ENCODE measurements at places on chromosomes 4 and X.

- no peak overlapping the region for H3K27ac ChIP-seq
- no peak for DNase-seq
- no peaks in the 10 kb centered on the region for H3K4me1 ChIP-seq
- H3K4me3 ChIP-seq = no peak overlapping the region
Observed at GRCh38 chr4:185599553-185600243, 64.4 kb upstream of the PDLIM3 start.

DNA sequence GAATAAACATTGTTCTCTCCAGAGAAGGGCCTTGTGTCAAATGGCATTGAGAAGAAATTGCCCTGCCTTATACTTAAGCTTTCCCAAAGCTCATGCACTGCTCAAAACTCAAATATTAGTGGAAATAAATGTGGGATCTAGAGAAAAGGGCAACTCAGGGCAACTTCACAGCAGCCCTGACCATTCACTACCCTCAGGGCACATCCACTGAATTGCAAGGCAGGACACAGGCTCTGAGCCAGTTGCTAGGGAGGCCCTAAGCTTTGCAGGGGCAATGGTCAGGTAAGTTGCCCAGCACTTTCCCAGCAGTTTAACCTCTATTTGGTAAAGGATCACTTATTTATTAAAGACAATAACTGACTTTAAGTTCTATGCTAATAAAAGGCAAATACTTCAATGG, 255.3 kb upstream of the TEX13A start:
- no peak for DNase-seq
- H3K36me3 ChIP-seq = no peaks in the 10 kb centered on the region
- H3K27me3 ChIP-seq = no peaks in the 10 kb centered on the region
- H3K4me3 ChIP-seq = no peak overlapping the region

- no peak overlapping the region for H3K4me3 ChIP-seq
- H3K27ac ChIP-seq = no peak overlapping the region
- H3K36me3 ChIP-seq = no peaks in the 10 kb centered on the region
- no peak for DNase-seq
- H3K27me3 ChIP-seq = no peaks in the 10 kb centered on the region
- H3K4me1 ChIP-seq = no peaks in the 10 kb centered on the region
Observed at GRCh38 chrX:146451136-146451535, 358.4 kb upstream of the CXorf51B start.

DNA sequence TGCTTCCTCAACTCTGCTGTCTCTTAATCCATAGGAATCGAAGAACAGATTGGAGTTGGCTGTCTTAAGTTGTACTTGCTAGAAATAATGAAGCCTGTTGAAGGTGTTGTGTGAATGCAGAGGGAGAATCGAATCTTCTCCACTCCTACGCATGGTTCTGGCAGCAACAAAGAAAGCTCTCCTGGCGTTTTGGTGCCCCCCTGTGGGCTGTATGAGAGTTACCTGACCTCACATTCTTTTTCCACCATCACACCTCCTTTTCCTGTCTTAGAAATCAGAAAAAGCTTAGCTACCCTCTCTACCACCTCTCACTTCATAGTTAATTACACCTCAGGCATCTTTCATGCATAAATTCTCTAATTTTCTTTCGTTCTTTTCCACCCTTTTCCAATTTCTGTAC, 16.3 kb downstream of the KLF8 start:
- H3K27me3 ChIP-seq = no peaks in the 10 kb centered on the region
- H3K27ac ChIP-seq = no peak overlapping the region

DNA sequence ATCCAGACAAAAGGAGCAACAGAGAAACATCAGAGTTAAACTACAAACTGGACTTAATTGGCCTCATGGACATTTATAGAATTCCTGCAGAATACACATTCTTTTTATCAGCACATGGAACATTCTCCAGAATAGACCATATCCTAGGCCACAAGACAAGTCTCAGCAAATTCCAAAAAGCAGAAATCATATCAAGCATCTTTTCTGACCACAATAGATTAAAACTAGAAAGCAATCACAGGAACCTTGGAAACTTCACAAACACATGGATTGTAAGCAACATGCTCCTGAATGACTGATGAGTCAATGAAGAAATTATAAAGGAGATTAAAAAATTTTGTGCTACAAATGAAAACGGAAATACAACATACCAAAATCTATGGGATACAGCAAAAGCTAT, 526.7 kb downstream of the PCDH7 start:
- H3K36me3 ChIP-seq = no peaks in the 10 kb centered on the region
- DNase-seq = no peak
- no peak overlapping the region for H3K27ac ChIP-seq
- no peaks in the 10 kb centered on the region for H3K4me1 ChIP-seq

- no peak for DNase-seq
- H3K4me3 ChIP-seq = no peak overlapping the region
- H3K36me3 ChIP-seq = no peaks in the 10 kb centered on the region
- no peak overlapping the region for H3K27ac ChIP-seq
- peaks cover 11% of the 10 kb centered on the region for H3K4me1 ChIP-seq
Observed at GRCh38 chr4:15451181-15451865, 18.4 kb upstream of the CC2D2A start.

DNA sequence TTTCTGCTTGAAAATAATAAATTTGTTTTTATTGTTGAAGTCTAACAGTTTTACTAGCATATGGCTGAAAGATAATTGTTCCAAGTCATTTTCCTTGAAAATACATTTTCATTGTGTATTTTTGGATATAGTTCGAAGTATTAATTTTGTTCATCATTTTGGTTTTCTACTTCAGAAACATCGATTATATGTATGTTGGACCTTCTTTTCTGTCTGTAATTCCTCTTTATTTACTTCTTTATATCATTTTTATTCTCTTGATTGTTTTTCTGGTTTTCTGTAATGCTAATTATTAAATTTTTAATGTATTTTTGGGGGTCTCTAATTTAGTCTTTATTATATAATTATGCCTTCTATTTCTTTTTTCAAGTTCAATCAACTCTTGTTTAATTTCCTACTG, 407.1 kb upstream of the FRG1 start:
- DNase-seq = no peak
- H3K4me3 ChIP-seq = no peak overlapping the region
- no peaks in the 10 kb centered on the region for H3K27me3 ChIP-seq
- no peaks in the 10 kb centered on the region for H3K36me3 ChIP-seq

DNA sequence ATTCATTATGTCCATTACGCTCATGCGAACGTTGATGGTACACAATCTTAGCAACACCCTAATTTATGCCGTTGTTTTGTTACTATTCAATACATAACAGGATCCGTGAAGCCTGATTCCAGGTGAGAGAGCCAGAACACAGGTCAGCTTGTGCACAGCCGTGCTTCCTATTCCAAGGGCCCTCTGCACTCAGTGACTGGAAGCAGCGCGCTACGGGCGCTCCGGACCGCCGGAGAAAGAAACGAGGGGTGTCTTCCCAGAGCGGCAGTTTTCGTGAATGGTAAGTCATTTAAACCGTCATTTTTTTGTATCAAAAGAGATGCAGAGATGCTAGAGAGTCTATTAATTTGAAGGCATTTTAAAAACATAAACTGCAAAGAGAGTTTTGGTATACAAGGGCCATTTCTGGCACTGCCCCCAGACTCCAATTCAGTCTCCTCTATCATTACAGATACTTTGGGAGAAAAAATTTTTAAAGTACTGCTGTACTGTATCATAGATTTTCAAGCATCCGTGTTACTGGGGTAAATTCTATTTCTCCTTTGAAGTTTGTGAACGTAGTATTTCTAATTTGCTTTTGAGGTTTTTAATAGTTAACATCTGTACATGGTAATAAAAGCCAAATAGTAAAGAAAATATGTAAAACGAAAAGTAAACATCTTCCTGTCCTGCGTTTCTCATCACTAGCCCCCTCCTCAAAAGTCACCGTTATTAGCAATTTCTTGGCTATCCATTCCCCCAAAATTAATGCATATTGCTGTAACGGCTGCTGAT, 6.6 kb downstream of the SLC25A5 start:
- no peak overlapping the region for H3K4me3 ChIP-seq
- H3K4me1 ChIP-seq = no peaks in the 10 kb centered on the region
- H3K27me3 ChIP-seq = no peaks in the 10 kb centered on the region
- no peaks in the 10 kb centered on the region for H3K36me3 ChIP-seq

GRCh38 chrX:45755703-45756102, 555.0 kb upstream of the DIPK2B start:
- H3K4me3 ChIP-seq = no peak overlapping the region
- peaks cover 2% of the 10 kb centered on the region for H3K4me1 ChIP-seq
- no peaks in the 10 kb centered on the region for H3K36me3 ChIP-seq
- DNase-seq = no peak

All from ovary (tissue), 10 donors.